Epithelial cell of proximal tubule (primary cell): ENCODE measurements at places on chromosomes 1 and 21. TPM values are rescaled to one million over a fixed set of nuclear protein-coding genes. Genes with fewer than 3 reads are reported as not detected.

PEX14 gene
- 19.2 and 22.2 TPM in 2 replicates for total RNA-seq

RNF11 gene
- 54.5 and 81.4 TPM in 2 replicates for total RNA-seq

EXOSC10 gene
- 71.9 and 82.1 TPM in 2 replicates for total RNA-seq

OSBPL9 gene
- total RNA-seq = 62.6 and 69.7 TPM in 2 replicates

SYT6 gene
- total RNA-seq = not detected in 2 replicates

FNDC5 gene
- total RNA-seq = not detected in 2 replicates

GBP7 gene
- total RNA-seq = not detected in 2 replicates

IFI44 gene
- 0.17 and 1.3 TPM in 2 replicates for total RNA-seq

NHLH1 gene
- total RNA-seq = not detected in 2 replicates

CYP4B1 gene
- not detected in 2 replicates for total RNA-seq

CD52 gene
- not detected in 2 replicates for total RNA-seq

RIPK4 gene
- 20.2 and 23.4 TPM in 2 replicates for total RNA-seq

OR10Z1 gene
- not detected in 2 replicates for total RNA-seq

SLC6A17 gene
- 0.35 and 0.43 TPM in 2 replicates for total RNA-seq

PTGER3 gene
- 0.51 and 0.75 TPM in 2 replicates for total RNA-seq

PTPN7 gene
- total RNA-seq = 0.06 TPM in 1 of 2 replicates, not detected in the other

RCAN1 gene
- 19.6 and 30.1 TPM in 2 replicates for total RNA-seq

LORICRIN gene
- total RNA-seq = not detected in 2 replicates

IL19 gene
- not detected in 2 replicates for total RNA-seq
